Heart right ventricle (tissue), 16 donors: ENCODE measurements at places on chromosomes 12 and 14. TPM values are rescaled to one million over a fixed set of nuclear protein-coding genes. Genes with fewer than 3 reads are reported as not detected.

Gene CLMN
- polyA plus RNA-seq: 6.1 TPM

Gene TAS2R9
- polyA plus RNA-seq: not detected

Gene PRICKLE1
- polyA plus RNA-seq: 2.9 TPM

Gene POTEM
- not detected for polyA plus RNA-seq

Gene MYF6
- 0.04 TPM for polyA plus RNA-seq

Gene NEUROD4
- not detected for polyA plus RNA-seq

Gene ADAM21
- not detected for polyA plus RNA-seq

Gene PROX2
- polyA plus RNA-seq: not detected

Gene DAD1
- 420 TPM for polyA plus RNA-seq

Gene MMP14
- polyA plus RNA-seq: 27.4 TPM
